Activated CD4-positive, alpha-beta T cell treated with anti-CD3 and anti-CD28 coated beads for 48 hours (primary cell): ENCODE measurements at places on chromosomes 1 and 21.

- no peak for DNase-seq
Observed at GRCh38 chr1:233109096-233109495, 158.7 kb downstream of the NTPCR start.

- DNase-seq: no peak
Observed at GRCh38 chr1:115246526-115246925, 91.5 kb downstream of the NGF start.

DNA sequence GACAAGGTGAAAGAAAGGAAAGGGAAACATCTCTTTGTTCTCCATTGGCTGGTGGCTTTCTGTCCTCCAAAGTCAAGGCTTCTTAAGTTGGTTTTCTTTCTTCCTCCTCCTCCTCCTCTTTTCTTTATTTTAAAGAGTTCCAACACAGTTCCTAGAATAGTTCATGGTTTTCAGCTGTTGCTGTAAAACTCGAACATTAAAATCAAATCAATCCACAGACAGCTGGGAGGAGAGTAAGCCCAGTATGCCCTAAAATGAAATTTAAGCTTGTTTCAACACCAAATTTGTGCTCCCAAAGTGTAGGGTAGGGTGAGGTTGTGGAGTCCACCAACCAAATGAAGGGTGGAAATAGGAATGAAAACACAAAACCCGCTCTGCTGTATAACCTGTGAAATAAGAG, 10.5 kb upstream of the CPLANE2 start:
- DNase-seq: no peak

DNA sequence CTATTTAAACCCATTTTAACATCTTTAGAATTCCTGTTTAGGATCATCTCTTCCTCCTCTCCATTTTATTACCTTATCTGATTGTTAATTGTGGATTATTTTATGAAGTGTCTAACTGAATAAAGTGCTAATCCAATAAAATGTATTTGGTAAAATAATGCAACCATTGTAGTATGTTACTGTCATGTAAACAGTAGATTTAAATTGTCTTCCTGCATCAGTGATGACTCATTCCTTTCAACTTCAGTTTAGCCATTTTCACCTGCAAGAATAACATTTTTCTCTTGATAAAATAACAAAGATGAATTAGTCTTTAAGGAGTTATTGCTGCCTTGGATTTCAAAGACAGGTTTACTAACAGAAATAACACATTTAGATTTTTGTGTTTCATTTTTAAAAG, 5.4 kb downstream of the PPP2R5A start:
- no peak for DNase-seq

DNA sequence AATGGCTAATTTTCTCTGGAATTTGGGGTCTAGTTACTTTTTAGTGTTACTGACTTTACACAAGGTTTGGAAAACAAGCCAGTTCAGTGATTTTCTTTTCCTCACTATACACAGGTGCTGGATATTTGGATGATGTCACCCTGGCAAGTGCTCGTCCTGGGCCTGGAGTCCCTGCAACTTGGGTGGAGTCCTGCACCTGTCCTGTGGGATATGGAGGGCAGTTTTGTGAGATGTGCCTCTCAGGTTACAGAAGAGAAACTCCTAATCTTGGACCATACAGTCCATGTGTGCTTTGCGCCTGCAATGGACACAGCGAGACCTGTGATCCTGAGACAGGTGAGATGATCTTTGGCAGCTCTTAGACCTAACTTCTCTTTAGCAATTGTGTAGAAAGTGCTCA, 64.5 kb upstream of the LAMC2 start:
- DNase-seq: no peak

DNA sequence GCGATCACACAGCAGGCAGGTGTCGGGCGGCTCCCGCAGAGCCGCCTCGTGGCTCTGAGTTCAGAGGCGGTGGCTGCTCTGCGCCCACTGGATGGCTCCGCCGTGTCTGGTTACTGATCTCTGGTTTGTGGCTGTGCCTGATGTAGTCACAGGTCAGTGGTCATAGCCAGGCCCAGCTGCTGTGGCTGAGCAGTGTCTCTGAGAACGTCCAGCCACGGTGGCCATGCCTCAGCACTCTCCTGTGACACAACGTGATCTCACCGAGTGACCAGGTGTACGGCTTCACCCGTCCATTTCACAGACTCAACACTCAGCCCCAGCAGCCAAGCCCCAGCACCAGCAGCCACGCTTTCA, 61.2 kb downstream of the KCNN3 start:
- DNase-seq: no peak

GRCh38 chr1:12565966-12566352, 52.1 kb downstream of the DHRS3 start:
- DNase-seq: no peak

- no peak for DNase-seq
Observed at GRCh38 chr1:155698382-155699038, 9.6 kb downstream of the DAP3 start.

GRCh38 chr1:46043458-46044017, 88.9 kb downstream of the PIK3R3 start:
- DNase-seq: no peak

DNA sequence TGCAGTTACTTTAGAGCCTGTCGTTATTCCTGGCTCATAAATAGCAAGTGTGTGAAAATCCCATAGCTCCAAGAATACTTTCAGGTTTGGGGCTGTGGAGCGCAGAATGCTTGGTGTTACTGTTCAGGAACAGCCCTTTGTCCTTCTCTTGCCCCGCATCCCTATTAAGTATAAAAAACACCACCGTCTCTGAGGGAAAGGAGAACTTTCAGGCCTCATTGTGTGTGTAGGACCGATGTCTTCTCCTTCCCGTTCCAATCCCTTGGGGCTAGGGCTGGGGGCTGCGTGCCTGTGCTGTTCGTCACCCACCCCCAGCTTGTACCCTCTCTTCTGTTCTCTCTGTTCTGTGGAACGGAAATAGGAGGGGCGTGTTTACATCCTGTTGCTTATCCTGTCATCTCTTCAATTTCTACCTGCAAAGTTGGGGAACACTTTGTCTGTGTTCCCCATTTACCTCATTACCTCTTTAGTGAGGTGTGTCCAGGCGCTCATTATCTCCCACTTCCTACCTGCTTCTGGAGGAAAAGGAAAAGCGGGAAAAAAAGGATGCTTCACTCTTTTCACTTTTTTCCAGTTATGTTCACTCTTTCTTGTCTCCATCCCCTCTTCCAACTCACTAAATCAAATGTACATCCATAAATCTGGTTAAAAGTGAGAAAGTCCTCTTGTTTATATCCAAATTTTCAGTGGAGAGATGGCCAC, 788 bp upstream of the TXNIP start:
- DNase-seq: peak; percentile 63

GRCh38 chr1:52544665-52545525, 8.0 kb downstream of the TUT4 start:
- no peak for DNase-seq

DNA sequence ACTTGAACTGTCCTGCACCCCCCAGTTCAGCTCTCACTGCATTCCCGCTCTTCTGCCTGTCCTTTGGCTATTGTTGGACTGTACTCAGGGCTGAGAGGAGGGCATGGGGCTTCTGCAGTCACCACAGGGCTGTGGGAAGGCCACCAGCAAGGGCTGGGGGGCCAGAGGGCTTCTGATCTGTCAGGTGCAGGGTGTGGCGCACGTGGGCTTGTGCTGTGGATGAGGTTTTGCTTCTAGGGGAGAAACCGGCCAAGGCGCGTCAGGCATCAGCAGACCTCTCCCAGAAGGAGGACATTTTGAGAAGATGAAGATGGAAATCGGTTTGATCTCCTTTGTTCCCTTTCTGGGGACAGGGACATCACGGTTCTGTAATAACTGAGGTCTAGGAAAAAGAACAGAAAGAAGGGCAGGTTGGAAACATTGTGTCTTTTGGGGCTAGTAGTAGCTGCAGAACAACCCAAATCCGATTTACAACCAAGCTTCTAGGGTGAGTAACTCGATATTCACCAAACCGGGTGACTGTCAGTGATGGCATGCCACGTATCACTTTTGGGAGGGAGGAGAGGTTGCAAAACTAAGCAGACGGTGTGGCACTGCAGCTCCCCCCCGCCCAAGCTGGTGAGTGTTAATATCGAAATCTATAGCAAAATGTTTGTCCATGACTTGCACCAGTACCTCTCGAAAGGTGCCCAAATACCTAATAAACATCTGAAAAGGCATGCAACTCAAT, 40.9 kb downstream of the AGPAT3 start:
- DNase-seq: no peak

- DNase-seq: no peak
Observed at GRCh38 chr1:177871613-177872307, 98.1 kb downstream of the SEC16B start.

GRCh38 chr1:48841966-48842365, 65.3 kb upstream of the BEND5 start:
- DNase-seq: no peak

DNA sequence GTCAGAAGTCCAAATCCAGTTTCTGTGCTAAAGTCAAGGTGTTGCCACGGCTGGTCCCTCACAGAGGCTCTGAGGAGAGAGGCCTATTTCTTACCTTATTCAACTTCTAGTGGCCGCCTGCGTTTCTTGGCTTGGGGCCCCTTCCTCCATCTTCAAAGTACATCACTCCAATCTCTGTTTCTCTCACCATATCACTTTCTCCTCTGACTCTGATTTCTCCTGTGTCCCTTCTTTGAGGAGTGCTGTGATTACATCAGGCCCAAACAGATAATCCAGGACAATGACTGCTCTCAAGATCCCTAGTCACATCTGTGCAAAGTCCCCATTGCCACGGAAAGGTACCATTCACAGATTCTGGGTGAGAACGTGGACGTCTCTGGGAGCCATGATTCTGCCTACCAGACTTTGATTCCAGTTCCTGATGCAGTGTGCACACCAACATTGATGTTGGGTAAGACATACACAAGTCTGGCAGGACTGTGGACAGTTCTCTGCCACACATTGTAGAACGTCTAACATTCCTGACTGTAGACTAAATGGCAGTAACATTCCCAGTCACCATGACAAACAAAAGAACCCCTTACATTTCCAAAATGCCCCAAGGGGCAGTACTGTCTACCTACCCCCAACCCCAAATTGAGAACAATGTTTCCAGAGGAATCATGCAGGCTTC, 43.0 kb upstream of the ITPKB start:
- DNase-seq: no peak

DNA sequence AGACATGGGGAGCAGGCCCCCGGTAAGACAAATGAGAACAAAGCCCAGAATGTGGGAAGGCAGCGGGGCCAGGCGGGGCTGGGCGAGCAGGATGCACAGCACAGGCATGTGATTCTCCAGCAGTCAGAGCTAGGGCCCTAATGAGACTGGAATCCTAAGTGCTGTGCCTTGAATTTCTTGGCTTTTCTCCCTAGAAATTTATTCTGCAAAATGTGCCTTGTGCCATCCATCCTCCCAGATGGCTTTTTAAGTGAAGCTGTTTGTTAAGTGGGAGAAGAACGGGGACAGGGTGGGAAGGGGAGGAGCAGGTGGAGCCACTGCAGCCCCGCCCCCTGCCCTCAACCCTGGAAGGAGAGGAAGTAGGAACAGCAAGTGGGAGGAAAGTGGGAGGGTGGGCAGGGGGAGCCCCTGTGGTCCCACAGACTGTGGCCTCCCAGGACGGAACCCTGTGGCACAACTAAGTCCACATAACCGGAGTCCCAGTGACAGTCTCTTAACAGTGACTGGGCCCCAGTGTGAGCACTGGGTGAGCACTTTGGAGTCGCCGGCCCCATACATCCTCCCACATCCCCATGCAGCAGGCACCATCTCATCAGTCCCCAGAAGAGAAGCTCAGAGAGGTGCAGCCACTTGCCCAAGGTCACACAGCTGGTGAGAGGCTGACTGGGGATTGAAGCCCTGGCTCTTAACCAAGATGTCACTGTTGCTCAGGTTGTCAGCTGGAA, 216.9 kb downstream of the MATN1 start:
- DNase-seq: no peak

GRCh38 chr21:40729761-40730425, 117.1 kb downstream of the DSCAM start:
- no peak for DNase-seq

- DNase-seq: no peak
Observed at GRCh38 chr1:2093055-2093454, 42.8 kb downstream of the PRKCZ start.

GRCh38 chr1:79293611-79294010, 287.1 kb upstream of the ADGRL4 start:
- DNase-seq: no peak

DNA sequence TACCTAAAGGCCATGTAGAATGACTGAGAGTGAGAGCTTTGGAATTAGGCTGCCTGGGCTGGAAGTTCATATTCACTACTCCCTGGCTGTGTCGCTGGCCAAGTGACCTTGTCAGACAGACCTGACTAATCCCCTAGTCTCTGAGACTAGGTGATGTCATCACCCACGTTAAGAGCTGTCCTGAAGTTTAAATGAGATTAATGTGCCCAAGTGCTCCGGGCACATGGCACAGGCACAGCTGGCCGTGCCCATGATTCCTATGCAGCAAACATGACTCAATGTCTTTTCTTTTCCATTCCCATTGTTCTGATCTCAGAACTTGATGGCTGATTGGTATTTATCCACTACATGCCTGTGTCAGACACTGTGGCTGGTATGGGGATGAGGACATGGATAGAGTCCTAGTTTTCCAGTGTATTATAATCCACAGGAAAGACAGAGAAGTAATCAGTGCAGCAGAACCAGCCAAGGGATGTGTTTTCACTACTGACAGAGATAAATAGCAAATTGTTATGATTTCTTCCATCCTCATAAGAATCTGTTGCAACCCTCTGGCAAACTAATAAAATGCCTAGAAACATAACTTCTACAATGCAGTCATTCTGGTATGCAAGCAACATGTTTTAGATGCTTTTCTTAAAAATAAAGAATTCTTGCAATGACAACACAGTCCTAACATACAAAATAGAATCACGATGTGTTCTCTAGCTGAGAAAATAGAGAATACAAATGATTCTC, 180.9 kb downstream of the PCP4 start:
- no peak for DNase-seq

- no peak for DNase-seq
Observed at GRCh38 chr1:211326140-211326527, 499 bp upstream of the TRAF5 start.

DNA sequence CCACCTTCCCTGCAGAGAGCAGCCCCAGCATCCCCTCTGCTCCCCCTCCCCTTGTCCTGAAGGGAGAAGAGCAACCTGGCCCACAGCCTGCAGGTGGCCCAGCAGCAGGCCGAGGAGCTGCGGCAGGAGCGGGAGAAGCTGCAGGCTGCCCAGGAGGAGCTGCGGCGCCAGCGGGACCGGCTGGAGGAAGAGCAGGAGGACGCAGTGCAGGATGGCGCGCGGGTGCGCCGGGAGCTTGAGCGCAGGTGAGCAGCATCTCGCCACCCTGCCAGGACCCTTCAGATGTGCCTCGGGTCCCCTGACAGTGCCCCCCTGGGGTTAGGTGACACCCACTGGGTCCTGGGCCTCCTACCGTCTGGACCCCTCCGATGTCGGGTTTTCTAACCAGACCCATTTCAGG, 22.3 kb downstream of the CROCC start:
- no peak for DNase-seq

DNA sequence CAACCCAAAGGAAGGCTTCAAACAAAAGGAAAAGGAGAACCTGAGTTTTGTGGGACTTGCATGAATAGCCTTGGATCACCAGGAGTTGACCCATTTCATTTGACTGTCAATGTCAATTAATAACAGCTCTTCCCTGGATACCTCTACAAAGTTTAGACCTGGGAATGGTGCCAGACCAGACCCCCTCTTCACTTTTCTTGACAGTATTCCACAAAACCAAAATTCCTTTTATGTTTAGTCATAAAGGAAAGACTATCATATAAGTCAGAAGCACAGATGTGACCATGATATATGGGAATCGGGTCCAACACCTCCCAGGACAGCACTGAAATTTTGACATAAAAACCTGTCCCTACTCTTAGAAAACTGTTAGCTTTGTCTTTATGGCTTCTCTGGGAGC, 191.8 kb downstream of the LYPLAL1 start:
- no peak for DNase-seq
